ENCODE measurements at places on chromosomes 5 and 9.

- DNase-seq, result no peak
These were observed 59.6 kb downstream of the RICTOR start for GRCh38 chr5:39014561-39014960.

GRCh38 chr9:75429531-75430475 is 341.5 kb downstream of the OSTF1 start:
- no peak for DNase-seq

- no peak for DNase-seq
These were observed 3.3 kb downstream of the NR6A1 start for GRCh38 chr9:124767821-124768220.

- peak; percentile 60 for DNase-seq
These were observed 1.9 kb upstream of the IDNK start for GRCh38 chr9:83620841-83621636.

- peak; percentile 23 for DNase-seq
These were observed 49.5 kb downstream of the TJP2 start for GRCh38 chr9:69223605-69224004.

DNA sequence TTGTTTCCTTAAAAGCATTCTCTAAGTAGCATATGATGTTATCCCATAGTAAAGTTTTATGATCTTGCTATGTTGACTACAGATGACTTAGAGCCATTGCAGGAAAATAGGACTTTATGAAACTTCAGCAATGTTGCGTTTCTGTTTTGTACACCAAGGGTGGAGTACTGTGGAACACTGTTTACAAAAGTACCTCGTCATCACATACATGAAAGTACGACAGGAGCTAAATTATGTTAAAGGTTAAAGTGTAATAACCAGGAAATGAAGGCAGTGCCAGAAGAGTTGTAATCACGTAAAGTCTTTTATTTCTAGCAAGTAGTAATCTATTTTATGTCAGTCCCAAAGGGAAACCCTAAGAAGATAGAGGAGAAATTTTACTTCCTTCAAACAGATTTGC is 50.9 kb downstream of the C9orf85 start:
- DNase-seq, result no peak

DNA sequence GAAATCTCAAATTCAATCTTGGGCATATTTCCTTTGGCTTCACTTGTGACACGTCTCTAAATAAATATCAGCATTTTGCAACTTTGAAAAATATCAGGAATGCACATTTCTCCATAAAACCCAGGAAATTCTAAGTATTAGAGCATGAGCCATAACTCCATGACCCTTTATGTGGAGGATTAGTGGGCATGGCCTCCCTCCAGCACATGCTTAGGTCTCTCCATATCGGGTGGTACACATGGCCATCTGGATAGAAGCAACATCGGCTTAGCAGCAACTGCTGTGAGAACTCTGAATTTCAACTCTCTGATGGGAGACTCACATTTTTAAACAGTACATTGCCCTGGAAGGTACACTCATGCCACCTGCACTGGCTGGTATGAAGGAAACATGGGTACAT is 73.7 kb upstream of the EGFLAM start:
- peak; percentile 48 for DNase-seq

GRCh38 chr5:1542781-1543180 is 19.0 kb upstream of the LPCAT1 start:
- DNase-seq, result no peak

DNA sequence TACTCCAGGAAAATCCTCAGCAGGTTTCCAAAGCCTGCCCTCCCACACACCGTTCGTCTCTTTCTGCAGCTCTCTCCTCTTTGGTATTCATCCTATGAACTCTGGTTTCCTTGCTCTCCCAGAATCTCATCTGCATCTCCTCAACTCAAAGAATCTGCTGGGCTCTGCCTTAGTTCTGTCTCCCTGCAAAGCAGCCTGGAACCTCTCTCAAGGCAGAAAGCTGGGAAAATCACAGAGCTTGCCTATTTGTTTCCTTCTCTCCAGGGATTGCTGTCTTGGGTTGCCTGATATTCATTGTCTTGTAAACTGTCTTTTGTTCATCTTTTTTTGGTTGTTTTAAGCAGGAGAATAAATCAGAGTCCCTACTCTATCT is 5.3 kb upstream of the ERAP2 start:
- DNase-seq, result no peak

- DNase-seq, result no peak
These were observed 39.7 kb upstream of the SLC25A51 start for GRCh38 chr9:37943345-37944265.

GRCh38 chr9:83154821-83155220 is 91.9 kb upstream of the RASEF start:
- DNase-seq, result no peak

Data from NCI-H2171 treated with DMSO at 0.1 percent for 48 hours (cell line).